Stimulated activated CD4-positive, alpha-beta T cell treated with anti-CD3 and anti-CD28 coated beads, Interleukin-1b, Interleukin-23, amount 100 ng/mL, for 1 hour (primary cell): ENCODE measurements at places on chromosomes 3 and 15.

- no peak for DNase-seq
Measured at GRCh38 chr3:14280326-14280725, 101.7 kb downstream of the LSM3 start.

GRCh38 chr3:13065727-13066126, 7.5 kb downstream of the IQSEC1 start:
- DNase-seq, result no peak

GRCh38 chr3:152405915-152406802, 137.4 kb downstream of the MBNL1 start:
- DNase-seq, result no peak

DNA sequence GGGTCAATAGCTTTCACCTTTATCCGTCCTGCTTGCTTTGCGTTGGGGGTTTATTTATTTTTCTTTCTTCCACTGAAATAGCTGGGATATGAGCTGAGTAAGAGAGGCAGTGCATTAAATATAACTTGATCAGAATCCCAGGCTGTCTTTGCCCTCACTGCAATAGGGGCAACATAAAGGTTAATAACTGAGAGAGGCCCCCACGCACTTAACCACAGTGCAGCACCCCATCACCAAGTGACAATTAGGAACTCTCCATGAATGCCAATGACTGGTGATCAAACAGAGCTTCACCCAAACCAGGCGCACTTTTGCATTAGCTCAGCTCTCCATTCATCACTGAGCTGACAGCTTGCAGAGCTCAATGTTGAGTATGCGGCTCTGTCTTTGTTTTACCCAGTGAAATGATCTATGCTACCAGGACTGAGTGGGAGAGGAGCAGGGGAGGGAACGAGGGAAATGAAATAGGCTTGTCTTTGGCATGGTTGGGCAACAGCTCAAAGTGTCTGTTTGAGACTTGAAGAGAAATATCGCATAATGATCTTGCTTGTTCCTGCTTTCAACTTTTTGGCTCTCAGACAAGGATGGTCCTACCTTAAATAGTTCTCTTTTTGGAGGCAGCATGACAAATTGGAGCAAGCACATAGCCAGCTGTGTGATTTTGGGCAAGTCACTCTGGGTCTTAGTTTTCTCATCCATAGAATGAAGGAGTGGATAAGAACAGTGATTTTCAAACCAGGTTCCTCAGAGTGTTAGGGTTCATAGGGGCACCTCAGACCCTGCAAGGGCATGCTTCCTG, 14.5 kb upstream of the GLCE start:
- DNase-seq, result no peak

- DNase-seq, result no peak
Measured at GRCh38 chr3:44186712-44187111, 55.0 kb upstream of the TOPAZ1 start.

DNA sequence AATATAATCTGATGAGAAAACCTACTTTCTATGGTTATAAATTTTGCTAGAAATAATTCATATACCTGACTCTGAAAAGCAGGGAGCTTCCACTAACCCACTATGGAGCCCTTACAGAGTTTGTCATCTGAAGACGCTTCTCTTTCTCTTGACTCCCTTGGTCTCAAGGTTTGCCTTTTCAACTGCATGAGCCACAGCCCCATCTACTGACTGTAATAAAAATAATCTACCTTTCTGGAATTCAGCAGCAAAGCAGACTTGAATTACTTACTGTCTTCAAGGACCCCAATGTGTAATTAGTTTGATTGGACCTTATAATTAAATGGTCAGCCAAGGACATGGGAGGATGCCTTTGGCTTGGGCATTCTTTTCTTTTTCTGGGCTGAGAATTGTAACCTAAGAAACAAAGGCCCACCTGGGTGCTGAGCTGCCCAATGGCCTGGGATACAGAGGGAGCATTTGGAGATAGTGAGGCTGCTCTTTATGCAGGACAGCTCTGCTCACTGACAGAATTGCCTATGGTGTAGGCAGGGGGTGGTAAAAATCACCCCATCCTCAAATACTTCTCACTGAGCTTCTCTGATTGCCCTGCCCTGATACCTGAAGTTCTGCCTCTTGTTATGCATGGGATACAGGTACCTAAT, 178.6 kb upstream of the TRIM42 start:
- DNase-seq, result no peak

DNA sequence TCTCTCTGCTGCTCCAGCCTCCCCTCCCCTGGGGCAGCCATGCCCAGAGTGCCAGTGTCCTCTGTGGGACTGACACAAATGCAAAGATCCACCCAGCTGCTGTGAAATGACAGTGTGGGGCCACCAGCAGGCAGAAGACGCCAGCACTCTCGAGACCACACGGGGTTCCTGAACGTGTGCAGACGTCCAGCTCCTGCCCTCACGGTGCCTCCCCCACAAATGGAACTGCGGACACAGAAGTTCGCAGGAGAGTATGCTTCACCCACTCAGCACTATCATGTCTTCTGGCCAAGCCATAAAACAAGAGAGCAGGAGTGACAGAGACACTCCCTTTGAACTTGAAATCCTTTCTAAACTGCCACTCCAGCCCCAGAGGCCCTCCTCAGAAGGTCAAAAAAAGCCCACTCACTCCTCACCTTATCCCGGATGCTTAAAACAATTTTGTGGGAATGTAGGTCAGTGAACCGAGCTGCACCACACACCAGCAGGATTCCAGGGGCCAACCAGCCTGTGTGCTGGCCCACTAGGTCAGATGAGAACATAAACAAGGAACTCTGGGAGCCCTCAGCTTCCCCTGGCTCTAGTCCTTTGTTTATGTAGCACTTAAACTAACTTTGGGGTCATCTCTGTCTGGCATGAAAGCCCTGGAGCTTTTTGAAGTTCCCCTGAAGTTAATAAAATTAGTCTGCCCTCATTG, 112.6 kb downstream of the DNAJB8 start:
- no peak for DNase-seq

GRCh38 chr3:183825456-183826161, at the start of gene MAP6D1:
Gene MAP6D1, minus strand, starts transcription at chr3:183825577. Its CDS starts 30 bp downstream, at chr3:183825547.
- no peak for DNase-seq

GRCh38 chr3:149015393-149015792, 24.1 kb downstream of the GYG1 start:
- DNase-seq, result no peak

GRCh38 chr3:179750720-179751328, 98.0 kb downstream of the USP13 start:
- DNase-seq, result no peak

GRCh38 chr3:14598143-14598569, 53.4 kb upstream of the CCDC174 start:
- DNase-seq, result no peak

DNA sequence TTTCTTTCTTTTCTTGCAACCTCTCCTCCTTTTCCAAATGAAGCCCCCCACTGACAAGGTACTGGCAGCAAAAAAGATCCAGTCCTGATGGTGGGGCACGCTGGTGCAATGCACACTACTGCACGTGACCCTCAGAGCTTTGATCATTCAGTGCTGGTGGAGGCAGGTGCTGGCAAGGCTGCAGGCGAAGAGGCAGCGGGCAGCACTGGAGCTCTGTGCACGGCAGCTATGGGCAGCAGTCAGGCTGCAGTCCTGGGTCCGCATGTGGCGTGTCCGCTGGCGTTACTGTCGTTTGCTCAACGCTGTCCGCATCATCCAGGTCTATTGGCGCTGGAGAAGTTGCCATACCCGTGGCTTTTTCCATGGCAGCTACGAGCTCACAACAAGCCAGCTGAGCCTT, 40.1 kb upstream of the IQCF6 start:
- no peak for DNase-seq

DNA sequence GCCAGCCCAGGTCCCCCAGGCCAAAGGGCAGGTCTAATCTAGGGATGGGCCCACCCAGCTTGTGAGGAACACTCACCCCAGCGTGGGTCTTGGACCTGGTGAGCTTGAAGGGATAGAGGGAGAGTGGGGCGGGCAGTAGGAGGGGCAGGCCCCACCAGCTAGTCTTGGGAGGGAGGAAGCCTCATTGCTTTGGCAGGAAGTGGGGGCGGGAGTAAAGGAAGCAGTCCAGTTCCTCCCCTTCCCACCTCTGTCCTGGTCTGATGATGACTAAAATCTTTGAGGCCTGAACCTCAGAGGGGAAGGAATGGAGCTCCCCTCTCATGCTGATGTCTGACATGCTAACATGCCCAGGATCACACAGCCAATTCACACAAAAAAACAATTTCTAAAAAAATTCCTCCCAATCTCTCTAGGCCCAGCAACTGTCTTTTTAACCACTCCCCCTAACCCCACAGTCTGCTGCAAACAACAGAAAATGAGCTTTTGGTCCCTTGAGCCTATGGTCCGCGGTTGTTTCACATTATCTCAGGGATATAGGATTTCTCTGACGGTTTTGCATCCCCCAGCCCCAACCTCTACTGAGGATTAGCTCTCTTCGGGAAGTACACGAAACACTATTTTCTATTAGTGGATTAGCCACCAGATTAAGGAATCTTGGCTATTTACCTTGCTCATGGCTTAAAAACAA, 30.7 kb upstream of the DUSP7 start:
- DNase-seq, result no peak

DNA sequence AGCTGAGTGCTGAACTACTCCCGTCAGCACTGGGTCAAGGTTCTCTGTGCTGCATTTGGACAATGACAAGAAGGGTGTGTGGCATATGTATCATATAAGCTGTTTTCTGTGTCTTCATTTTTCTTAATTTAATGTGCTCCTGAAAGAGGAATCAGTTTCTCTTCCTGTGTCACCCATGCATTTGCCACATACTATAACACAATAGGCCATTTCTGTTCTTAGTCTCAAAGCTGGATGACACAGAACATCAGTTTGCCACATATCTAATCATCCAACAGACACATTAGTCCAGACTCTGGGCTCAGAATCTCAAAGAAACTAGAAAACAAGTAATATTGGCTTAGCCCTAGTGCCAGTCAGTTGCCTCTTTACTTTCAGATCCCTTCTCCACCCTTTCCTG, 34.1 kb downstream of the CEP19 start:
- no peak for DNase-seq

- DNase-seq, result no peak
Measured at GRCh38 chr15:60255390-60255789, 142.4 kb downstream of the ANXA2 start.

DNA sequence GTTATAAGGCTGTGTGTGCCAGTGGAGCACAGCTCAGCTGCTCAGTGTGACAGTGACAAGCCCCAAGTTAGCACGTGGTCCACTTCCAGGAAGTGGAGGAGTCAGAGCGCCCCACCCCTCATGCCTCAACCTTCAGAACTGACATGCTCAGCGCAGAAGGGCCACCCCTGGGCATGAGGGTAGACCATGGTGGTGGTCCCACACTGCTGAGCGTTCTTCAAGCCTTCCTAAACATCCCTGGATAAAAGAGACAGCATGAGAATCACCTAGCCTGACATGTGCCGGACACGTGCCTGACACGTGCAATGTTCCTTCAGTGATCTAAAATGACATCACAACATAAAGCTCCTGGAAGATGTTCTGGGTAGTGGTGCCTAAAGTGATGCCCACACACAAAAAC, 16.8 kb downstream of the ATP10A start:
- DNase-seq, result no peak

- no peak for DNase-seq
Measured at GRCh38 chr15:34693053-34693744, 61.6 kb downstream of the GJD2 start.

DNA sequence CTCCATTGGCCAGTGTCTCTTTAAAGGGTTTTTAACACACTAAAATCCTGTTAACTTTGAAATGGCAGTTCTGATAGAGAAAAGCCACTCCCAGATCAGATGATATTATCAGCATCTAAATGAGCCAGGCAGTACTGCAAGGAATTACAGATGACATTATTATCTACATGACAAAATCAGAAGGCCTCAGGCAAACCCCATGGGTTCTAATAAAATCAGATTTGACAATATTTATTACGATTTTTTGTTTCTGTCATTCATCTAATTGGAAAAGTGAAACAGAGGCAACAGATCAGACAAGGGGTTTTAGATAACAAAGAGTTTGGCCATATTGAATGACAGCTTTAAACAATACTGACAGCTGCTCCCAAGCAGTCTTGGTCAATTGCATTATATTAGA, 112.7 kb downstream of the FEZF2 start:
- no peak for DNase-seq

DNA sequence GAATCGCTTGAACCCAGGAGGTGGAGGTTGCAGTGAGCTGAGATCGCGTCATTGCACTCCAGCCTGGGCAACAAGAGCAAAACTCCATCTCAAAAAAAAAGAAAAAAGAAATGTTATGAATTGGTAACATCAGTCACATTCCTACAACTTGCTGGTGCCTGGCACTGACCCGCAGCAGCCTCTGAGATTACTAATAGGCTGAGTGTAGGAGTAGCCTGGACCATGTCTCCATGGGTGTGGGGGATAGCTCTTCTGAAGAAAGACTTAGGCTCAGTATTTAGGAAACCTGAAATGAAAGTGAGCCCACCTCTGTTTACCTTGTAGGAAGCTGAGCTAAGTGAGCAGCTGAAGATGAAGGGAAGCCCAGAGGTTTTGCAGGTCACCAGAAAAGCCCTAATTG, 148.3 kb downstream of the LRRC28 start:
- no peak for DNase-seq

DNA sequence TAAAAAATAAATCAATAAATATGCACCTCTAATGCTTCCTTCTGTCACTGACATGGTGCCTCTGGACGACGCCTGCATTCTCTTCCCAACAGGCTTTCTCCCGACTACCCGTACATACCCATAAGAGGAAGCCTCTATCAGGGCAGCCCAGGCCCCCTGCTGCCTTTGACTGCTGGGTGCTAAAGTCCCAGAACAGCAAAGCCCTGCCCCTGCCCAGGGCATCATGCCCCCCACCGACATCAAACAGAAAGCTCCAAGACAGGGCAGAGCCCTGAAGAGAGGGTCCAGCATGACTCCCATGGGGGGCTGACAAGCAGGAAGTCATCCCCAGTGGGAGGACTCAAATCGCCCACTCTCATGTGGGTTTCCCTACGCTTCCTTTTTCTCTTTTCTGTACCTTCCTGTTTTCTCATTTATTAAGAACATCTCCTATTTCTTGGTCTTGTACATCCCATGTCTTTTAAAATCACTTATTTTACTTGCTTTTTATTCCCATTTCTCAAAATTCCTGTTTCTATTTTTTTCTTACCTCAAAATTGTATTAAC, 23.4 kb downstream of the XPC start:
- no peak for DNase-seq

DNA sequence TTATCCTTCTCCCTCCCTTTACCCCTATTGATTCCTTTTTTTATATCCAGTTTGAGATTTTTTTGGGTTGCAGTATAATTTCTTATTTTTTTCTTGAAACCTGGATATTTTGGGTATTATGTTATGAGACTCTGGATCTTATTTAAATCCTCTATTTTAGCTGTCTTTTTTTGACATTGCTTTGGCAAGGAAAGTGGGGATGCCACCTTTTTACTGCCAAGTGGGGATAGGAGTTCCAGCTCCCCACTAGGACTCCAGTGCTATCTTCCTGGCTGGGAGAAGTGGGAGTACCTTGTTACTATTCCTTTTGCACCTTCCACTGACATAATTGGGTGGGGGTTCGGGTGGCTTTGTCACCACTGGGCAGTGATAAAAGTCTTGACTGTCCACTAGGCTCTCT, 87.9 kb downstream of the SATB1 start:
- DNase-seq, result no peak

DNA sequence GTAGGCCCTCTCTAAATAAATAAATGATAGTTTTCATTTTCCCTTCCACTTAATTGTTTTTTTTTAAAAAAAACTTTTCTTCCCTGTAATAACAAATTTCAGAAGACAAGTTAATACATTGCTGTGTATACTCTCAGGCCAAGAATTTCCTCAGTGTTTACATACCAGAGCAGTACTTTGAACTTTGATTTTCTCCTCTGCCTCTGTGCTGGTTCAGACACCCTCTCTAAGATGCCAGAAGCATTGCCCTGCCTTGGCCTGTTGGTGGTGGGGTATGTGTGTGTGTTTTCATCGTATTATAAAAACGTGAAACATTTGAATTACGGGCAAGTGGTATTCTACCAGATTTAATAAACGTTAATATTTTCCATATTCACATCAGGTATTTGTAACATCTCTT, 70.1 kb downstream of the SMAD3 start:
- no peak for DNase-seq
